Transverse colon (tissue), 4 donors: ENCODE measurements at places on chromosomes 12 and 14.

DNA sequence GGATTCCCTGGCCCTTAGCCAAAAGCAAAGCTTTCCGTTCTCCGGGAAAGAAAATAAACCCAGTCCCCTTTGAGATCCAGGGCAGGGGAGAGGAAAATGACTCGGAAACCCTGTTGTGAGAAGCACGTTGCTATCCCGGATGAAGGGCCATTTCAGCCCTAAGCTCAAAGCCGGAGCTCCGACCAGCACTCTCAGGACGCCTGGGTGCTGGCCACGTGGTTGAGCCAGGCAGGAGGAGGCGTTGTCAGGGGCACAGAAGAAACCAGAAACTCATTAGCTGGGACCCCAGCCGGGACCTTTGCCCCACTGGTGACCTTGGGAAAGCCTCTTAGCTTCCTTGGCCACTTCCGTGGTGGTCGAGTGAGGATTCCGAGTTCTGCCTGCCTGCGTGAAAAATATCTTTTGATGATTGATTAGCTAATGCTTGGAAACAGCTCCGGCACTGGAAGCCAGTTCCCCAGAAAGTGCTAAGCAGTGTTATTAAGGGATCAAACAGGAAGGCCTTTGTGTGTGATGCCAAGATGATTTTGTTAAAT, 57.6 kb upstream of the FZD10 start:
- no peak for DNase-seq

GRCh38 chr12:2322554-2323120, 269.9 kb downstream of the CACNA1C start:
- DNase-seq: no peak

DNA sequence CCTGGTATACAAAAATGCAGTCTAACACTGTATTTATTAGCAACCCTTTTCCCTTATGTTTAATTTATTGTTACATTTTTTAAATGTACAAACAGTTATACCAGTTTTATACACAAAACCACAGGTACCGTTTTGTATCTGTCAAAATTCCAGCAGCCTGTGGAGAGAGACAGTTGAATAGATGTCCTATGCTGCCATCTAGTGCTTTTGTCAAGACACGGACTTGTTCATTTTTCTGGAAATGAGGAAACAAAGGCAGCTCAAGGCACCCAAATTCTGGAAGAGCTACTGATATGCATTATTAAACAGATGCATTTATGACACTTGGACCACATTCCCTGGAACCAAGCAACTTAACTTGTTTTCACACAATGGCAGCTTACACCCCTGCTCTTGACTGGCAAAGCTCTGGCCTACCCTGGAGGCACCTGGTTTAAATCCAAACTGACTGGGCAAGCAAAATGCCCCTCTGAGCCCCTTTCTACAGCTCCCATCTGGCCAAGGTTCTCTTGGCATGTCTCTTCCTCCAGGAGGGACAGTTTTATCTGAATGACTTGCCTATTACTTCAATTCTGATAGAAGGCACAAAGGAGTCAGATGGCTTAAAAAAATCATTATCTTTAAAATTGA, 286.9 kb upstream of the PRKD1 start:
- no peak for DNase-seq

DNA sequence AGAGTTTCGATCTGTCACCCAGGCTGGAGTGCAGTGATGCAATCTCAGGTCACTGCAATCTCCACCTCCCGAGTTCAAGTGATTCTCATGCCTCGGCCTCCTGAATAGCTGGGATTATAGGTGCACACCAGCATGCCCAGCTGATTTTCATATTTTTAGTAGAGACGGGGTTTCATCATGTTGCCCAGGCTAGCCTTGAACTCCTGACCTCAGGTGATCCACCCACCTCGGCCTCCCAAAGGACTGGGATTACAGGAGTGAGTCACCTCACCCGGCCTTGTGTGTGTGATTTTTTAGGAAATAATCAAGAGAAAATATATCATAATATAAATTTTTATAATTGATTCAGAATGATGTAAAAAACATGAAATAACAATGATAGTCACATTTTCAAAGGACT, 1231.4 kb downstream of the GALC start:
- DNase-seq: no peak

DNA sequence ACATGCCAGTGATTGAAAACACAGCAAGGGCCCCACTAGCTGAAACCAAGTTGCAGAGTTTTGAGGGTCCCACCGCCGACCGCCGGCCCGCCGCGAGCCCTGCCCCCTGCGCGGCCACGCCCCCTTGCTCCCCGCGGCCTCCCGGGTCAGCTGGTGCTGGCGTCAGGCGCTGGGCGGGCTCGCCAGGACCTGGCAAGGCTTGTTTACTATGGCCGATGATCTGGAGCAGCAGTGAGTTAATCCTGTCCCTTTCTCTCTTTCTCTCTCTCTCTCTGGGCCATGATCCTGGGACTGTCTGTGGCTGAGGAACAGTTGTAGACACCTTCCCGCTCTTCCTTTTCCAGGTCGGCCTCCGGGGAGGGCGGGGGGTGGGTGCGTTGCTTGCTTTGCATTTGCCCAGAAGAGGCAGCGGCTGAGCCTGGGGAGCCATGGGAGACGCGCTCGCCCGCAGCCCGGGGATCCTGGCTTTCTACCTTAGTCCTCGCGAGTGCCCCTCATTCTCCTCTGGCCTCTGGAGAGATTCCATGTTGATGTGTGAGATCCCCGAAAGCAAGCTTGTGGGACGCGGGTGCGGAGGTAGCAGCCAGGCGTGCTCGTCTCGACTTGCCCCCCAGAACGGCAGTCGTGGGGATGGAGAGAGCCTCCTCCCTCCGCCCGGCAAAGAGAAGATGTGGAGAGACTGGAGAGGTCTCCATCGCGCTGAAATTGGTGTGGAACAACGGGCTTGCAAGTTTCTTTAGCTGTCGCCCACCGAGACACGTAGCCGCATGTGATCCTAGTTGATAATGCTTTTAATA, at the start of gene ABHD4:
Gene ABHD4 (plus strand): TSS at position 202 of the 797 bp plus-strand sequence. CDS start 7 bp downstream, at position 209.
- DNase-seq: peak; percentile 89

- no peak for DNase-seq
Measured at GRCh38 chr14:102802834-102803523, 25.7 kb downstream of the TRAF3 start.

DNA sequence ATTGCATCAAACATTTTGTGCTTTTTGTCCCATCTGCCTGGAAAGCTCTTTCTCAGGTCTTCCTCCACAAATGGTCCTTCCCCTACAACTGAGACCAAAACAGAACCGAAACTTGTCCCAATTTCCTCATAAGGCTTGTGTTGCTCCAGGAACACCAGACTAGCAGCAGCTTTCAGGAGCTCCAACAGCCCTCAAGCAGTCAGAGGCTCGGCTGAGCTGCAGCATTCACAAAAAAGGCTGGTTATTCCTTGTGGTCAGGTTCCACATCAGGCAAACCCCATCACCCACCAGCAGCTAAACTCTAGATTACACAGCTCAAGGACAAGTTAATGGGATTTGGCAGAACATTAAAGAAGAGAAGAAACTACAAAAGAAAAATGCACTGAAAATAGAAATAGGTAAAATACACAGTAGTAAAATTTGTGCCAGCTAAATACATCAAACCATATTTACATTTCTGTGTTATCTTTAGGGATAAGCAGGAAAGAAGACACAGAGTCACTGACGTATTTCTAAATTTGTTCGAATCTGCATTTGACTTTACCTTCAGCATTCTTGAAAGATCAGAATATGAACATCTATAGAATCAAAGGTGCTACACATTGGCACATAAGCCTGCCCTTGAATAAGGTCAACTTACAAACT, 141.2 kb downstream of the STXBP6 start:
- DNase-seq: no peak

GRCh38 chr12:29783773-29784666, at the start of gene TMTC1:
TSS of gene TMTC1 (minus strand) at chr12:29783942. CDS start at chr12:29783751, 191 bp downstream.
- peak; percentile 45 for DNase-seq

- peak; percentile 2 for DNase-seq
Measured at GRCh38 chr12:34394211-34395055, 372.1 kb downstream of the ALG10 start.

DNA sequence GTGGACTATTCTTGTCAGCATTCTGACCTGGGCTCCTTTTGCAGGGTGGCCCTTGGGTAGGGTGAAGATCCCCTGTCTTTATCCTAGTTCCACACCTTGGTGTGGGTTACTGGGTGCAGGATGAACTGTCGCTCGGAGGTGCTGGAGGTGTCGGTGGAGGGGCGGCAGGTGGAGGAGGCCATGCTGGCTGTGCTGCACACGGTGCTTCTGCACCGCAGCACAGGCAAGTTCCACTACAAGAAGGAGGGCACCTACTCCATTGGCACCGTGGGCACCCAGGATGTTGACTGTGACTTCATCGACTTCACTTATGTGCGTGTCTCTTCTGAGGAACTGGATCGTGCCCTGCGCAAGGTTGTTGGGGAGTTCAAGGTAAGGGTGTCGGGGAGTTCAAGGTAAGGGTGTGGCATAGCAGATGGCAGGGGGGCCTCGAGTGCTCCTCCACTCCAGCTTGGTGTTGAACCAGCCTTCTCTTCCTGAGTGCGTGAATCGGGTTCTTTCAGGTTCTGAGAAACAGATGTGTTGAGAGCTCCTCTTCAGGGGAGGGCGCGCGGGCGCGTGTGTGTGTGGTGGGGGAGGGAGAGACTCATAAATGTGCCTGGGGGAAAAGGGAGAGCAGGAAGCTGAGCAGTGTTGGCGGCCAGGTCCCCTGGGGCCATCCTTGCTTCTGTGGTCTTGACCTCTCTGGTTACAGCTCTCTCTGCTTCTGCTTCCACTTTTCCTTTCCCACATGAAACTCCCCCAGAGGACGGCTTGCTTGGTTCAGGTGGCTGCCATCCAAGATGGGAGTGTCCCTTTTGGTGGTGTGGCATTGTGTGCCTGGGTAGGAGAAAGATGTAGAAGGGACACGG, 4.0 kb downstream of the ATG101 start:
- no peak for DNase-seq

GRCh38 chr12:128055567-128055966, 211.4 kb upstream of the TMEM132C start:
- no peak for DNase-seq

DNA sequence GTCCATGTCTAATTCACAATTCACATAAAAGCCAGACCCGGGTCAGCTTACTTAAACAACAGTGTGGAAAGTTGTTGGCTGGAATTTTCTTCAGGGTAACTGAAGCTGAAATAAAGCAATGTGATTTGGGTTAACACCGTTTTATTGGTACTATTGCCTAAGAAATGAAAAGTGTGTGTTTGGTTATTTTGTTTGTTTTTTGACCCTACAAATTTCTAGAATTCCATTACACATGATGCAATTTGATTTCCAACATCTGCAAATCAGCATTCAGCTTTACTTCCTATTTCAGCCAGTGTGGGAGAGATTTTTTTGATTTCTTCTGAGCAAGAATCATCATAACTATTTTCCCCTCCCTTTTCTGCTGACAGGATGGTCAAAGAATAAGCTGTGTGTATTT, 45.7 kb upstream of the CLMN start:
- no peak for DNase-seq

GRCh38 chr12:95417372-95417771, 56.6 kb upstream of the METAP2 start:
- DNase-seq: no peak

DNA sequence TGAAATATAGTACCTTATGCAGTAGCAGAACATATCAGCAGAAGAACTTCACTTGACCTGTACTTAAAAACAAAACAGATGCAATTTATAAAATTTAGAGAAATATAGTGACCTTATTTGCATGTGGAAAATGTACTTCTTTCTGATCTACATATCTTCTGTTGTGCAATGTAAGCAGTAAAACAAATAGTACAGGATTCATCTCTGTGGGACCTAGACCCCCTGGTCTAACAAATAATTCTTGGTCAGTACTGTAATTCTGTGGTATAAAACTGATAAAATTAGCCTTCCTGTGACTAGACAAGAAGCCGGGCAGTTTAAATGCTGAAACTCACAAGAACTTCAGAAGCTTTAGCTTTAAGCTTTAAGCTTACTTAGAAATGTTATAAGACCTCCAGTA, 21.6 kb downstream of the HIF1A start:
- DNase-seq: no peak

GRCh38 chr12:20369305-20370013, 1.1 kb downstream of the PDE3A start:
- DNase-seq: peak; percentile 84

GRCh38 chr14:66056268-66056907, 429.8 kb upstream of the CCDC196 start:
- peak; percentile 13 for DNase-seq

GRCh38 chr14:33073023-33073422, 134.3 kb downstream of the NPAS3 start:
- no peak for DNase-seq

GRCh38 chr14:42187846-42188245, 581.2 kb downstream of the LRFN5 start:
- DNase-seq: no peak

- DNase-seq: no peak
Measured at GRCh38 chr14:32304296-32304695, 24.8 kb upstream of the AKAP6 start.

- peak; percentile 22 for DNase-seq
Measured at GRCh38 chr14:105525861-105526775, at the start of gene TMEM121. TSS of gene TMEM121 (plus strand) at chr14:105526583. CDS start at chr14:105528835, 2,252 bp downstream.

DNA sequence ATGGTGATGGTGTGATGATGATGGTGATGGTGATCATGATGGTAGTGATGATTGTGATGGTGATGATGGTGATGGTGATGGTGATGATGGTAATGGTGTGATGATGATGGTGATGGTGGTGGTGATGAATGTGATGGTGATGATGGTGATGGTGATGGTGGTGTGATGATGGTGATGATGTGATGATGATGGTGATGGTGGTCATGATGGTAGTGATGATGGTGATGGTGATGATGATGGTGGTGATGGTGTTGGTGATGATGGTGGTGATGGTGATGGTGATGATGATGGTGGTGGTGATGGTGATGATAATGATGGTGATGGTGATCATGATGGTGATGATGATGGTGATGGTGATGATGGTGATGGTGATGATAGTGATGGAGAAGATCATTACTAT, 120.3 kb downstream of the ZNF664 start:
- no peak for DNase-seq

- no peak for DNase-seq
Measured at GRCh38 chr14:58258156-58258555, 13.5 kb downstream of the PSMA3 start.

DNA sequence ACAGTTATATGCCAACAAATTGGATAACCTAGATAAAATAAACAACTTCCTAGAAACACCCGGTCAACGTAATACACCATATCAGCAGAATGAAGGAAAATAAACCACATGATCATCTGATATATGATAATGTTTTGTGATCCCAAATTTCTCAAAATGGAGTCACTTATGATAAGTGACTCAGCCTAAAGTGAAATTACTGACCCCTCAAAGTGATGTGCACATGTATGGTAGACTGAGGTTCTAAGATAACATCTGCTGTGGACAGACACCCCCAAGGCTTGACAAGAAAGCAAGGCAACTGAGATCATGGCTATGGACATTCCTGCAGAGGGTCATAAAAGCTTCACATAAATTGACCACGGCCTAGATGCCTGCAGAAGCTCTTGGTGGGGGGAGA, 105.1 kb upstream of the DCN start:
- no peak for DNase-seq

- no peak for DNase-seq
Measured at GRCh38 chr14:89589400-89590118, 172.5 kb upstream of the FOXN3 start.

- DNase-seq: no peak
Measured at GRCh38 chr12:18436170-18436569, 174.9 kb downstream of the PIK3C2G start.
